ENCODE measurements at places on chromosomes 2 and 18. TPM values are rescaled to one million over a fixed set of nuclear protein-coding genes. Genes with fewer than 3 reads are reported as not detected.
A peak's percentile ranks its signal among the peaks of the same experiment; 100 is the strongest.

- DNase-seq, result no peak
These were observed 22.5 kb upstream of the POLE4 start for GRCh38 chr2:74935975-74936391.

DNA sequence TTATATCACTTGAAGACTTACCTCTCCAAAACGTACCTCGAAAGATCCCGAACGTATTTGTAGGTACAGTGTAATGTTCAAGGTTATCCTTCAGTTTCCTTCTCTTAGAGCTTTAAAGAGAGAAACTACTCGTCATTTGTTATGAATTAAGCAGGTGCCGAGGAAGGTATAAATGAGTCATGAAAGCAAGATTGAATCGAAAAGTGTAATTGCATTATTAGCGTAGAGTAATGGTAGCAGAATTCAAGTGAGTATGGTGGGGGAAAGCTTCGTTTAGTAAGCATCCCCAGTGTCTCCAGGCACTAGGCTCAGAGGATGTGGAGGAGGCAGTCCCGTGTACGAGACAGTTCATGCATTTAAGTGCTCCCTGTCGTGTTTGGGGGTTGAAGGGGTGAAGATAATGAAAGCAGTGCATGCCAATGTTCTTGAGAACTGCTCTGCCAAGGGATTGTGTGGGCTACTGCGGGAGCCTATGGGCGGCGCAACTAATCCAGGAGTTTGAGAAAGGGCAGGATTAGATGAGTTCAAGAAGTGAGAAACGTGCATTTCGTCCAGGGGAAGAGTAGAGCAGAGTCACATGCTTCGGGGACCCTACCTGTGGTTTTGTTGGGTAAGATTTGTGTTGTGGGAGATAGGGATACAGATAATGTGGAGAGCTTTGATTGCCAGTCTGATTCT lies 858 bp downstream of the POLR1B start:
- peak; percentile 8 for DNase-seq

- no peak for DNase-seq
These were observed 348.3 kb upstream of the SYT4 start for GRCh38 chr18:43625582-43625981.

GRCh38 chr2:101773137-101773536 lies 75.6 kb downstream of the MAP4K4 start:
- no peak for DNase-seq

- DNase-seq, result no peak
These were observed 44.3 kb upstream of the MRPL33 start for GRCh38 chr2:27727257-27727656.

DNA sequence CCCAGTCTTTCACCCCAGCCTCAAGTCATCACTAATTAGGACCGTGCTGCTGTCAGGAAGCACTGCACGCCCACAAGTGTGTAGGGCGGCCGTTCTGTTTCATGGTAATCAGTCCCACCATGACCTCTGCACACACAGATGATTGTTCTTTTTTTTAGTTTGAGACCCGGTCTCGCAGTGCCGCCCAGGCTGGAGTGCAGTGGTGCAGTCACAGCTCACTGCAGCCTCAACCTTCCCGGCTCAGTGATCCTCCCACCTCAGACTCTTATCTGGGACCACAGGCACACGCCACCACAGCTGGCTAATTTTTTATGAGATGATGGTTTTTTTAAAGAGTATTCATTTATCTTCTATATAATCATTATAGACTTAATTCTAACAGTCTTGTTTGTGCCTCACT lies 1.8 kb upstream of the IAH1 start:
- no peak for DNase-seq

DNA sequence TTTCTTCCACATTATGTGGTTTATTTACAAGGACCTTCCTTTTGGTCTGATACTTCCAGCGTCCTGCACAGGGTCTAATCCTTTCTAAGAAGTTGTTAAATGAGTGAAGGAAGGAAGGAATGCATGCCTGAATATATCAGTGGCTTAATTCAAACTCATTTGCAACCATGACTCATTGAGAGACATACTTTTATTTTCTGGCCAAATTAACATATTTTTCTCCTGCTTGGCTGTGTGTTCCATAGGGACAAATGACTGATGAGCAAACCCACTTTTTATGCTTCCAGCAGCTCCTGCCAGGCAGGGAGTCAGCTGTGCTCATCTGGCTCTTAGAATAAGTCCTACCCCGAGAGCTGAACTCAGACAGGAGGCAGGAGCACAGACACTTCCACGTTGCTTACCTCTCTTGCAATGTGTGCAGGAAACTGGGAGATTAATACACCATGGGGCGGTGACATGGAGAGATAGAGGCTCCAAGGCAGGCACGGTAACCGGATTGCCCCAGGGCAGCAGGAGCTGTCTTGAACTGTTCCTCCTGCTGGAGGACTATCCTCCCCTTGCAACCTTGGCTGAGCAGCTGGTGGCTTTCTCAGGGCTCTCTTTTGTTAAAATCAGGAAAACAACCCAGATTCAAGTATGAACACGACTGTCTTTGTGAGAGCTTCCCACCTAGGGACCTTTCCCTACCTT lies 667.5 kb upstream of the HS6ST1 start:
- DNase-seq, result no peak

GRCh38 chr2:205636549-205637319 lies 45.6 kb upstream of the NRP2 start:
- DNase-seq, result no peak

- DNase-seq, result no peak
These were observed 53.7 kb upstream of the PARD3B start for GRCh38 chr2:204491528-204491927.

GKN2 gene
- 3.3 TPM for polyA plus RNA-seq

TUBB6 gene
- polyA plus RNA-seq, result 235 TPM

ESPNL gene
- 0.17 TPM for polyA plus RNA-seq

Data from A549 (cell line).